Epithelial cell of esophagus (primary cell): ENCODE measurements at places on chromosomes 1 and 21.

DNA sequence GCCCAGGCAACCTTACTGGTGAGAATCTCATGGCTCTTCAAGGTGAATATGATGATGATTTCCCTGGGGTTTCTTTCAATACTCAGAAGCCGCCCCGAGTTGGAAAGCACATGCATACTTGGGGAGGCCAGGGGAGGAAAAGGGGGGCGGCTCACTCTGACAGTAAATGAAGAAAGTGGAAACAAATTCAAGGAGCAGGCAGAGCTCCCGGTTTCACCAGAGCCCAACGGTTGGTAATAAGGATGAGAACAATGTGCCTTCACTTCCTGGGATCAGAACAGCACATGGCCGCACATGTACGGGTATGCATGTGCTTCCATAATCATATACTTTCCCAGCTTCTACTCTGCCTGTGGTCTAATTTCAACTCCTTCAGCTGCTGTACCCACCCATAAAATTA lies 3.8 kb upstream of the ARHGEF2 start:
- no peak for DNase-seq

GRCh38 chr21:45166931-45167330 lies 92.6 kb downstream of the ADARB1 start:
- DNase-seq, result peak; percentile 16

DNA sequence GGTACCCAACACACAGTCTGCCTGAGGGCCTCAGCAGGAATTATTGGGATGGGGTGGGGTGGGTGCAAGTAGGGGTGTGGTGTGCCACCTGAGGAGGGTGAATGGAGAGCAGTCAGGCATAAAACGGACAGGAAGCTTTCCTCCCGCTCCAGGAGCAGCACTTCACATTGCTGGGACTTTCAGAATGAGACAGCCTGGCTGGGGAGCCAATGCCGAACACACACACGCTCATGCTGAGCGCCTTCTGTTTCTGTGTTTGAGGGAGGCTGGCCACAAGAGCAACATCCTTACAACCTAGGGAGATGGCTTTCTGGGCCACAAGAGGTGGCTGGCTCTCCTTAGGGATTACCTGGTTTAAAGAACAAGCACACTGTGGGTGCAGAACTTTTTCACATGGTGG lies 98.0 kb downstream of the LAMC2 start:
- DNase-seq, result no peak

- peak; percentile 20 for DNase-seq
Observed at GRCh38 chr1:184881941-184882913, 92.1 kb downstream of the NIBAN1 start.

DNA sequence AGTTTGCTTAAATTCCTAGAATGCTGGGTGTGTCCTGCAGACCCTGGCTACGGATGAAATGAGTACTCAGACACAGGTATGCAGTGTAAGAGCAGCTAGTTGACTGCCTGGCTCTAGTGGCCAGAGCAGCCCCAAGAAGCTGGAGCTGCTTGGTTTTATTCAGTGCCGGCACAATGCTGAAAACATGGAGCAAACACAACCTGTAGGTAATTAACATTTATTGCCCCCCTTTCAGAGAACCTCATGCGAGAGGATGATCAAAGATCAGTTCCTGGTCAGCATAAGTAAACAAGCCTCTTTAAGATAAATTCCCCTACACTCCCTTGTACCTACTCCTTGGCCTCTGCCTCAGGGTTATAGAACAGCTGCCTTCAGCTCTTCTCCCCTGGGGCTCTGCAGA lies 43.2 kb downstream of the MRPS6 start:
- no peak for DNase-seq

- DNase-seq, result peak; percentile 56
Observed at GRCh38 chr1:203117611-203118575, 9.6 kb upstream of the ADORA1 start.

GRCh38 chr1:3250624-3251023 lies 181.6 kb downstream of the PRDM16 start:
- DNase-seq, result no peak

DNA sequence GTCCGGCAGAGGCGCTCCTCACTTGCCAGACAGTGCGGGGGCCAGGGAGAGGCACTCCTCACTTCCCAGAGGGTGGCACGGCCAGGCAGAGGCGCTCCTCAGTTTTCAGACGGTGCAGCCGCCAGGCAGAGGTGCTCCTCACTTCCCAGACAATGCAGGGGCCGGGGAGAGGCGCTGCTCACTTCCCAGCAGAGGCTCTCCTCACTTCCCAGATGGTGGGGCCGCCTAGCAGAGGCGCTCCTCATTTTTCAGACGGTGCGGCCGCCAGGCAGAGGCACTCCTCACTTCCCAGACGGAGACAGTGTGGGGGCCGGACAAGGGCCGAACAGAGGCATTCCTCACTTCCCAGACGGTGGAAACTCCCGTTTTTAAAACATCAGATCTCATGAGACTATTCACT lies 238.4 kb upstream of the CACYBP start:
- no peak for DNase-seq

DNA sequence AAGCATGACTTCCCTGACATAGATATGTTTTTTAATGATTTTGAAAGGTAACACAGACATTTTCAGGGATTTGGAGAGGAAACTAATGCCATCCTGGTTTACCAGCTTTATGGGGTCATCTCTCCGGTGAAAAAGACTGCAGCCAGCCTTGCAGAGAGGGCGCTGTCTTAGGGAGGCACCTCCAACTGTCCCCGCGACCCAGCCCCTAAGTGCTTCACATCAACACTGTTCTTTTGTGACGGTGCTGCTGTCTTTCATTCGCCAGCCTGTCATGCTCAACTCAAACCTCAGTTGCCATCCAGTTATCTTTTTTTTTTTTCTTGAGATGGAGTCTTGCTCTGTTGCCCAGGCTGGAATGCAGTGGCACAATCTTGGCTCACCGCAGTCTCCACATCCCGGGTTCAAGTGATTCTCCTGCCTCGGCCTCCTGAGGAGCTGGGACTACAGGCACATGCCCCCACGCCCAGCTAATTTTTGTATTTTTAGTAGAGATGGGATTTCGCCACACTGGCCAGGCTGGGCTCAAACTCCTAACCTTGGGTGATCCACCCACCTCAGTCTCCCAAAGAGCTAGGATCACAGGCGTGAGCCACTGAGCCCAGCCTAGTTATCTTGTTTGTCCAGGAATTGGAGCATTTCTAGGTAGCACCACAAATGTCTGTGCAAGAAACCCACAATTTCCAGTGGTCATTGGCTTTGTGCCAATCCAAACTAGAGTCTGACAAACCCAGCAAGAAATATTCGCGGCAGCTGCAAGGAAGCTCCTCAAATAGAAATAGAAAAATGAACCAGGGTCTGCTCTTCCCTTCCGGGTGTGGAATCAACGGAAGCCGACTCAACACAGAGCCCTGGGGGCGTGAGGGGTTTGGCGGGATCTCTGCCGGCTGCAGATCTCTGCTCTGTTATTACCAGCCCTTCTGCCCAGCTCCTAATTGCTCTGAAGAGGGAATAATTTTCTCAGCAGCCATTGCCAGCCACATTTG lies 24.2 kb downstream of the PDE9A start:
- peak; percentile 34 for DNase-seq

GRCh38 chr1:59803458-59804038 lies 11.2 kb upstream of the HOOK1 start:
- DNase-seq, result no peak

DNA sequence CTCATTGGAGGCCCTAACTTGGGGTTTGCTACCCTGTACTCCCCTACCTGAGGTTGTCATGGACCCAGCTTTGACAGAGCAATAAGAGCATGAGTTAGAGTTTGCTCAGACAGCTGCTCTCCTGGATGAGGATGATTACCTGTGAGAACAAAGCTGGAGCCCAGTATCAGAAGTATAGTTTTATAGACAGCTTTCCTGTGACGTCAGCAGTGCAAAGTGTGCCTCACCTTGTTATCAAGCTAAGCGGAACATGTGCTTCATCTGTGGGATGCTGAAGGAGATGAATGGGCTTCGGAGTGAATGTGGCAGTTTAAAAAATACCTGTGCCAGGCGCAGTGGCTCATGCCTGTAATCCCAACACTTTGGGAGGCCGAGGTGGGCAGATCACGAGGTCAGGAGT lies 5.4 kb upstream of the WDR47 start:
- DNase-seq, result no peak

GRCh38 chr21:16133248-16133647 lies 403.5 kb downstream of the USP25 start:
- no peak for DNase-seq

- peak; percentile 56 for DNase-seq
Observed at GRCh38 chr1:85612704-85613361, 32.3 kb downstream of the CCN1 start.

DNA sequence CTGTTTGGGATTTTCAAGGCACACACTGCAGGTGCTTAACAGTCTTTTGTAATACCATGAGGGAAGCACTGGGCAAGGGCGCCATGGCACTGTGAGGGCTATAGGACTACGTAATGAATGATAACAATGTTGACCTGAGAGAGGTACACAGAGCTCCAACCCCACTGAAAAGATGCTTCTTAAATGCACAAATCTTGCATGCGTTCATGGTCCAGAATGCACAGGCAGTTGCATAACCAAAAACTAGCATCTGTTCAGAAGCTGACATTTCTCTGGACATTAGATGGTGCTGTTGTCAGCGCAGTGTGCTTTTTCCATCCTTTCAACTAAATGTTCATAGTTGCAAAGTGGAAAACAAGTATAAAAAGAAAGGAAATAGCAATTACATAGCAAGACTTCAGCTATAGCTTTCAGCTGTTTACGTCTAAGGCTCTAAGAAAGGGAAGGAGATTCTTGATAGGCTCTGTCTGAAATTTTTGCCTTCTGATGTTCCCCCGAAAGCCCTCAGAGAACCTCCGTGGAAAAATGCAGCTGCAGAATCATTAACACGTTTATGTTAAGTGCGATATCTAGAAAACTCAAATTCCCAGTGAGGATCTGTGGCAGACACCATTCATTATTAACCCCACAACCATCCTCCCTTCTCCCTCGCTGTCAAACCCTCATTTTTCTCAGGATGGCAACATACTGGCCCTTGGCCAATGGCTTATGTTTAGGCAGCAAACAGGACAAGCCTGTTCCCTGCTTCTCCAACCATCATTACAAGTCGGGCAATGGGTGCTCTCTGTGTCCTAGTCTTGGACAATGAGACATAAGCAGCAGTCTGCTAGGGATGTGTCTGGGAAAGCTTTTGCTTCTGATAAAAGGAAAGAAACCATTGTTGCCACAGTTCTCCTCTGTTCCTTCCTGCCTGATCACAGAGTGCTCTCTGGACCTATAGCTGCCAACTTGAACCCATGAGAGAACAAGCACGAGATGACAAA lies 8.2 kb upstream of the TARBP1 start:
- DNase-seq, result peak; percentile 83

GRCh38 chr1:21270086-21270689 lies 20.1 kb downstream of the ECE1 start:
- DNase-seq, result peak; percentile 62

DNA sequence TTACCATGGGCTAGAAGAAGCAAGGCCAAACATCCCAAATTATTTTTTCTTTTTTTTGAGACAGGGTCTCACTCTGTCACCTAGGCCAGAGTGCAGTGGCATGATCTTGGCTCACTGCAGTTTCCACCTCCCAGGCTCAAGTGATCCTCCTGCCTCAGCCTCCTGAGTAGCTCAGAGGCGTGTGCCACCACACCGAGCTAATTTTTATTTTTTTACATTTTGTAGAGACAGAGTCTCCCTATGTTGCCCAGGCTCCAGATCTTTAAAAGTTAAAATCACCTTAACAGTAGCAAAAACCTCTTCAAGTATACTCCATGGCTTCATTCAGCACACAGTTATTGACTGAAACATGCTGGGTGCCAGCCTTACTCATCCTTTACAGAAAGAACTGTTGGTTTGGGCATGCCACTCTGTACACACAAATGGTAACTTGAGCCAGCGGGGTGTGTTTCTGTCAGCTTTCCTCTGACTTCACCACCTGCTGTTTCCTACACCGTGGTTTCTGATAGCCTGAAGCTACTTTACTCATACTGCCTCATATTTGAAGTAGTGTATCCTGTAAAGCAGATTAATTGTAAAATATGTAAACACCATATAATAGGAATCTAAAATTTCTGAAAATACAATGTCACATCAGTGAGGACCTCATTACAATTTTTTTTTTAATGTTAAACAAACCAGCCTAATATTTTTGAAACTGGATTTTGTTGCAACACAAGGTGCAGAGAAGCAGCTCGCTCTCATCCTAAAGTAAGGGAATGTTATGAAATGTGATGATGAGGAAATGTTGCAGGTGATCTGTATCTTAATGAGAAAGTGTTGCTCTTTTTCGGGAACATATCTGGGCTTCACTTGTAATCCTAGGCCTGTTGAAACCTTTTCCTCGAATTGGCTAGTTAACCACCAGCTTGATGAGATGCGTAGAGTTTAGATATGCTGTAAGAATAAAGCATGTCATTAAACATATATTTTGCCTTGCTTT lies 113.9 kb downstream of the ATP5PO start:
- peak; percentile 99 for DNase-seq

DNA sequence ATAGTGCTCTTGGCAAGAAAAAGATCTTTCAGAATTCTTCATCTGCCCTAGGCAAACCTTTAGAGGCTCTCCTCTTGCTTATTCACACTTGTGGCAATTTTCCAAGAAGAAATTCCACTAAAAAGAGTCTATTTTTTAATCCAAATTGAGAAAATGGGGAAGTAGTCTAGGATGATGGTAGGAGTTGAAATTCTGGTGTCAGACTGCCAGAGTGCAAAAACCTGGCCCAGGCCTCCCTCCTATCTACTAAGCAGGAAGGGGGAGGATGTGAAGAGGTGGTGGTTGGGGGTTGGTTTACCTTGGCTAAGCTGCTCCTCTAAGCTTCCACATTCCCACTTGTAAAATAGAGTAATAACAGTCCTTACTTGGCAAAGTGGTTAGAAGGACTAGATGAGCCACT lies 120.6 kb upstream of the KCNJ15 start:
- DNase-seq, result peak; percentile 36

- DNase-seq, result peak; percentile 92
Observed at GRCh38 chr1:201307231-201307630, 23.9 kb downstream of the PKP1 start.

- DNase-seq, result no peak
Observed at GRCh38 chr1:78519446-78519845, 28.7 kb downstream of the PTGFR start.

GRCh38 chr1:38083541-38083940 lies 36.9 kb upstream of the POU3F1 start:
- no peak for DNase-seq

DNA sequence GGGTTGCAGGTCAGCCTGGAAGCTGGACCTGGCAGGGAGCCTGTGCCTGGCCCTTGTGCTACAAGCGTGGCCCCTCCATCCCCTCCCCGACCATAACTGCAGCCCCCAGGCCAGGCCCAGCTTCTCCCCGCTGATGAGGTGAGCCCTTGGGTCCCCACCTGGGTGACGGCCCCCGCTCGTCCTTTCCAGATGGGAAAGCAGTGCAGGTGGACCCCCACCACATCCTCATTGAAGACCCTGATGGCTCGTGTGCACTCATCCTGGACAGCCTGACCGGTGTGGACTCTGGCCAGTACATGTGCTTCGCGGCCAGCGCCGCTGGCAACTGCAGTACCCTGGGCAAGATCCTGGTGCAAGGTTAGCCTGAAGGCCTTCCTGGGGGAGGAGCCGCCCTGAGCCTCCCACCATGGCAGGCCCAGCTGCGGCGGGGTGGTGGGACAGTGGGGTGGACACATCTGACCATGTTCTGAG lies 56.9 kb downstream of the TRIM11 start:
- no peak for DNase-seq
